Non-pigmented ciliary epithelial cell (primary cell): ENCODE measurements at places on chromosomes 12 and 14.

GRCh38 chr12:114287821-114288525, 118.0 kb downstream of the TBX5 start:
- no peak for DNase-seq

GRCh38 chr12:93634416-93634815, 42.8 kb upstream of the CRADD start:
- DNase-seq: no peak

GRCh38 chr14:74698465-74698864, 14.4 kb downstream of the AREL1 start:
- DNase-seq: no peak

- DNase-seq: no peak
Observed at GRCh38 chr14:61281186-61281947, at the start of gene TMEM30B. TMEM30B (minus strand) TSS chr14:61281338; CDS start chr14:61281147, 191 bp downstream.

DNA sequence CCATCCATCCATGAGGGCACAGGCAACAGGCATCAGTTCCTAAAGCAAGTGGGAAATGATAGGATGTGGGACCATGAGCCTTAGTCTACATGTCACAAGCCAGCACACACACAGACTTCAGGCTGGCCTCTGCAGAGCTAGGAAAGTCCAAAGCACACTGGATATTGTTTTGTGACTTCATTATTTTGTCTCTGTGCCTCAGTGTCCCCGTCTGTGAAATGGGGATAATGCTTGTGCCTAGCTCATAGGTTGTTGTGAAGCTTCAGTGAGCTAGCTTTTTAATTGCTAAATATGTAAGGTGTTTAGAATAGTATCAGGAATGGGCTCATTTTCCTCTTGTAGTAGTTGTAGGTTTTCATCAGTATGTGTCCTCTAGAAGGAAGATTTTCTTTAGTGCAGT, 27.0 kb upstream of the PLEK2 start:
- DNase-seq: no peak

DNA sequence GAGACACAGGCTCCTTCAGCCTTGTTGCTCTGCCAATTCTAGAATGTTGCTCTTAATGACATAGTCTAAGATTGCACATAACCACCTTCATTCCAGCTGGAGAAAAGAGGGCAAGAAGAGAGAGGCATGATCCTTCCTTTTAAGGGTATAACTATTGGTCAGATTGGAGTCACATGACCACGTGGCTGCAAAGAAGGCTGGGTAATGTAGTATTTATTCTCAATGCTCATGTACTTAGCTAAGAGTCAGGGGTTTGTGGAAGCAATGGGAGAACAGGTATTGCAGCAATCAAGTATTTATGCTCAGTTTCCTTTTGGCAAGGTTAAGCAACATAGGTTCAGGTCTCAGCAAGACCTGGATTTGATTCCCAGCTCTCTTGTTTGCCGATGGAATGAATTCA, 298.8 kb upstream of the TBX3 start:
- no peak for DNase-seq

DNA sequence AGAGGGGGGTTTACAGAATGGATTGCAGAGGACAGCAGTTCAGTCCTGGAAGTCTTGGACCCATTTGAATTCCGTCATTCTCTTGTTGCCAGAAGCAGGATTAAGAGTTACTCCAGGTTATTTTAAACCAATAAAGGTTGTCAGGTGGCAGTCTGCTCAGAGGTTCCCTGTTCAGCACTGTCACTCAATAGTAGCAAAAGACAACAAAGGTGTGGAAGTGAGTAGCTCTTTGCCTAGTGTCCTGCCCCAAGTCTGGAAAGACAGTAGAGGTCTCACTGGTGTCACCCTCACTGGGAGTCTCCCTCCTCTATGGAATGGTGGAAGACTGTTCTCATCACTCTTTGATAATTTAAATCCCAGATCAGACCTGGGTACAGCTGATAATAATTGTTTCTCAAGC, 73.4 kb upstream of the PLEKHG3 start:
- DNase-seq: no peak

DNA sequence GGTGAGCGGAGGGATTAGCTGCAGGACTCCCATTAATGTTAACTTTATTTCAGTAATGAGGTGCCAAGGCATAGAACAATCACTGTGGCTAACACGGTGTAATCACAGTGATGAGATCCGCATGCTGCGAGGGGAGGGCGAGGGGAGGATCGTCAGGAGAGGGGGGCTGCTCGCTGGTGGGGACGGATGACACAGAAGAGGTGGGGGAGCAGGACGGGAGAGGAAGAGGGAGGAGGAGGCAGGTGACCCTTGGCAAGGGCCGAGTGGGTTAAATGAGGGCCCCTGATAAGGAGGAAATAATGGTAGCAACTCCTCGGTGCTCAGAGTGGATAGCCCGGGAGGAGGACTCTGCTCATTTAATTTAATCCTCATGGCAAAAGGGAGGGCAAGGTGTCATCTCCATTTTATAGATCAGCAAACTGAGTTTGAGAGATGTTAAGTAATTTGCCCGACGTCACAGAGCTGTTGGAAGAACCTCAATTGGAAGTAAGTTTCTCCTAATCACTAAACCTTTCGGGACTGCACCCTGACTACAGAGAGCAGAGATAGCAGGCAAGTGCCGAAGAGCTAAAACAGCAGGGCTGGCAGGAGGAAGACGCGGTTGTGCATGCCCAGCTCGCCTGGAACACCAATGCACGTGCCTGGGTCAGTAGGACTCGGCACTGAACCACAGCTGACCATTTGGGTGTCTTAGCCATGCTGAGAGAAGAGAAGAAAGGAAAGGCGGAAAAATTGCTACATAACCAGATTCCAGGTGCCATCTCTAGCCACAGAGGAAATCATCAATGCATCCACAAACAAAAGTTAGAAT, 43.0 kb downstream of the SPRING1 start:
- DNase-seq: no peak

DNA sequence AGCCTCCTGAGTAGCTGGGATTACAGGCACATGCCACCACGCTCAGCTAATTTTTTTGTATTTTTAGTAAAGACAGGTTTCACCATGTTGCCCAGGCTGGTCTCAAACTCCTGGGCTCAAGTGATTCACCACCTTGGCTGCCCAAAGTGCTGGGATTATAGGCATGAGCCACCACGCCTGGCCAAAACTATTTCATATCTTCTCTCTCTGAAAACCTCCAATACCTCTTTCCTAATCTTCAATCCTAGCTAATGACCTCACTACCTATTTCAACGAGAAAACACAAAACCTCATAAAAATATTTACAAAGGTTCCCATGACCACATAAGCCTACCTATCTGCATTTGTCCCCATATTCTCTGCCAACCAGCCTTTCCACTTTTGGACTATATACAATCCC, 32.3 kb upstream of the ANKS1B start:
- DNase-seq: no peak

DNA sequence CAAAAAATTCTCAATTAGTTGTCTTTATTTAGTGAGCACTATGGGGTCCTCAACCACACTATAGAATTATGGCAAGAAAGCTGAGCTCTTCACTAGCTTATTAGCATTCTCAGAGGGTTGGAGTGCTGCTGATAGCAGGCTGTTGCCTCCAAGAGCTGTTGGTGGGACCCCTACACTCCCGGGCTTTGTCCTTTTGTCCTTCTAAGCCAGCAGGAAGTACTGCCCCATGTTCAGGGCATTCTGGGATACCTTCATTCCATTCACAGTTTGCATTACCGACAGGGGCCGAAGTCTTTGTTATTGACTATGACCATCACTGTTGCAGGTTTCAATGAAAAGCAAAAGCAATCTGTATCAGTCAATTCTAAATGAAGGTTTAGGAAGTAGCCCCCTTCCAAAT, 89.5 kb upstream of the OTX2 start:
- no peak for DNase-seq

DNA sequence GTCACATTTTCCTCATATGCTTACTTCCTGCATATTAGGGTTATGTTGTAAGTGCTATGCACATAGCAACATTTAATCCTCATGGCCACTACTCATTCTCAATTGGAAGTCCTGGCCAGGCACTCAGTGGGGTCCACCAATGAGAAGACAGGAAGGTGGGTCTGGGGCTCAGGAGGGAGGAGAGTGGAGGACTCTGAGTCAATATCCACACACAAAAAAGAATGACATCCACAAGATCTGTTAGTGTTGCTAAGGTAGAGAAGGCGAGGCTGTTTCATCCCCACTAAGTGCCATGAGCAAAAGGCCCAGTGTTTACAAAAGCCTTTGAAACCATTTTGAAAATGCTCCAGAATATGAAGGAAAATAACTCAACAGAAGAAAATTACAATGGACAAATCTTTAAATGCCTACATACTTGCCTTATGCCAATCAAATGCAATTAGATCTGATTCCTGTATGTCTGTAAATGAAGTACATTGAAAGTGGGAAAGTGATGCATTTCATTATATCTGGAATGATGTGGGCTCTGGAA, 53.9 kb downstream of the EID3 start:
- no peak for DNase-seq

DNA sequence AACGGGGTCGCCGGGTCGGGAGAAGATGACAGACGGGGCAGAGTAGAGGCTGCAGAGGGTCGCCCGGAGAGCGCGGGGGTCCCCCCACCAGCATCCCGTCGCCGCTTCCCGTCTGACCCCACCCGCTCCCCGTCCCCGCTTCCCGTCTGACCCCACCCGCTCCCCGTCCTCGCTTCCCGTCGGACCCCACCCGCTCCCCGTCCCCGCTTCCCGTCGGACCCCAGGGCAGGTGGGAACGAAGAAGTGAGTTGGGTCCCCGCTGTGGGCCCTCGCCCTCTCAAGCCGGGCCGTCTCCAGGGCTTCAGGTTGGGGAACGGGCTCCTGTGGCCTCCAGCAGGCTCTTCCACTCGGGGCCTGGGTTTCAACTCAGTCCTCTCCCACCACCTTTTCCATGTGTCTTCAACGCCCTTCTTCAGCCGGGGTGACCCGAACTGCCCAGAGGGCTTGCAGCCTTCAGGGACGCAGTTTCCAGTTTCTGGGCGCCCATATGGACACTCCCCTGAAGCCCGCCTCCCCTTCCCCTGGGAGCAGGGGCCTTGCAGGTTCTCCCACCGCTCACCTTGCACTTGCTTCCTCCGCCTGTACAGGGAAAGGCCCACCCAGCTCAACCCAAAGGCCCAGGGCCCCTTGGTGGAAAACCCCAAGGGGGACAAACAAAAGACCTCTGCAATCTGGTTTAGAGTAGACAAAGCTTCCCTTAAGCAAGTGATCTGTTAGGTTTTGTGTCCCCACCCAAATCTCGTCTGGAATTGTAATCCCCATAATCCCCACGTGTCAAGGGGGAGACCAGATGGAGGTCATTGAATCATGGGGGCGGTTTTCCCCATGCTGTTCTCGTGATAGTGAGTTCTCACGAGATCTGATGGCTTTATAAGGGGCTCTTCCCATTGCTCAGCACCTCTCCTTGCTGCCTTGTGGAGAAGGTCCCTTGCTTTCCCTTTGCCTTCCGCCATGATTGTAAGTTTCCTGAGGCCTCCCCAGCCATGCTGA, 66.5 kb downstream of the TNFAIP2 start:
- no peak for DNase-seq

- DNase-seq: peak; percentile 38
Observed at GRCh38 chr14:68894802-68895703, 84.0 kb downstream of the ACTN1 start.

- DNase-seq: no peak
Observed at GRCh38 chr12:103852498-103852997, 11.5 kb upstream of the NT5DC3 start.

- DNase-seq: no peak
Observed at GRCh38 chr12:13509740-13510139, 313.2 kb downstream of the EMP1 start.

GRCh38 chr14:92684801-92685560, 63.4 kb downstream of the LGMN start:
- DNase-seq: no peak

GRCh38 chr12:130362060-130362459, 24.4 kb downstream of the PIWIL1 start:
- no peak for DNase-seq

GRCh38 chr12:40144023-40144422, 38.1 kb upstream of the SLC2A13 start:
- DNase-seq: no peak

- no peak for DNase-seq
Observed at GRCh38 chr12:62802321-62802720, 132.6 kb downstream of the PPM1H start.

GRCh38 chr14:24398293-24398652, 530 bp upstream of the NYNRIN start:
- no peak for DNase-seq

DNA sequence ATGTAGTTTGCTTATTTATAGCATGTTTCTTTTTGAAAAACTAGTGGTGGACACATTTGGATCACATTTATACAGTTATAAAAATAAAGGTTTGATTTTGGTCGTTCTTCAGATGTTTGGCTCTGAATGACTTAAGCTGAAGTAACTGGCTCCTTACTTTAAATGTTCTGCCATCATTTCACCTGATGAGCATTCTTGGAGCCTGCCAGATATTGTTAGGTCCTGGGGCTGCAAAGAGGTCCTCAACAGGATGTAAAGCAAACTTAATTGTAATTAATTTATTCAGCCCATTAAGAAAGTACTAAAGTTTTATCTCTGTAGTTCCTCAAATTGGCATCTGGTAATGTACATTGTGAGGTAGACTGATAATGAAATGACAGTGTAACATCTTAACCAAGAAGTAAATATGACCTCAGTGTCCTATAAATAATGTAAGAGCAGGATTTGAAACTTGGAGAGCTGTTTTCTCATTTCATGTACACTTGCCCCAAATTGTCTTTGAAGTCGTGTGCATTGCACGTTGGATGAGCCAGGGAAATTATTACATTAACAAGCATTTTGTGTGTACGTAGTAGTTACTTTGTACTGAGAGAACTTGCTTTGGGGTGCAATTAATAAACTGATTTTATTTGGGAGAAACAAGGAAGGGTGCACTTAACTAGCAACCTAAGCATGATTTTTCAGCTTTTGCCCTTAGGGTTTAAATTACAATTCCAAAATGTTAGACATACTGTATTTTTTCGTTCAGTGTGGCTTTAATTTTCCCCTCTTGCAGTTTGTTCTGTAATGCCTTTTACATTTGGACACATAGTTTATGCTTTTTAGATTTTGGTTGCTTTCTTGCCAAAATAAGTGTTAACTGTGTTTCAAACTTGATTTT, 7.5 kb downstream of the EIF5 start:
- no peak for DNase-seq

DNA sequence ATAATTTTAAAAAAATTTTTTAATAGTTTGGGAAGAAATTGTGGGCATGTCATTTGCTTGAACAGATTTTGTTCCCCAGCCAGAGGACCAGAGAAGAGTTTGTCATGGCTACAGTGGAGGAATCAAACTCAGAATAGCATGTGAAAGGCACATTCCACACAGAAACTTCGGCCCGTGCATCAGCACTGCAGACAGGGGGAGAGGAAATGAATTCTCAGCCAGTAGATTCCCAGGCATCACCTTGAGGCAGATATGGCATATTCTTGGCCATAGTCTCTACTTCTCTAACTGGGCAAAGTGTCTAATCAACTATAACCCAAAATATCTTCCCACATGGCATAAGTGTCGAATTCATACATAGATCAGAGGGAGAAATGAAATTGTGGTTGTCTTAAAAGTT, 153.3 kb downstream of the PRKCH start:
- DNase-seq: no peak

GRCh38 chr14:97074856-97075255, 277.7 kb downstream of the VRK1 start:
- no peak for DNase-seq

- no peak for DNase-seq
Observed at GRCh38 chr12:67096533-67097318, 172.4 kb upstream of the CAND1 start.

- no peak for DNase-seq
Observed at GRCh38 chr12:32159925-32160324, 53.3 kb downstream of the BICD1 start.

- DNase-seq: no peak
Observed at GRCh38 chr14:23009483-23009938, 432 bp downstream of the C14orf93 start.

- DNase-seq: no peak
Observed at GRCh38 chr14:36726128-36726527, 64.5 kb downstream of the PAX9 start.
